Activated CD8-positive, alpha-beta memory T cell treated with anti-CD3 and anti-CD28 coated beads for 1 hour (primary cell): ENCODE measurements at places on chromosomes 5 and 9.

- no peak for DNase-seq
Observed at GRCh38 chr9:130688072-130688471, 5.5 kb upstream of the EXOSC2 start.

- no peak for DNase-seq
Observed at GRCh38 chr5:76513476-76513875, 109.7 kb downstream of the F2RL2 start.

DNA sequence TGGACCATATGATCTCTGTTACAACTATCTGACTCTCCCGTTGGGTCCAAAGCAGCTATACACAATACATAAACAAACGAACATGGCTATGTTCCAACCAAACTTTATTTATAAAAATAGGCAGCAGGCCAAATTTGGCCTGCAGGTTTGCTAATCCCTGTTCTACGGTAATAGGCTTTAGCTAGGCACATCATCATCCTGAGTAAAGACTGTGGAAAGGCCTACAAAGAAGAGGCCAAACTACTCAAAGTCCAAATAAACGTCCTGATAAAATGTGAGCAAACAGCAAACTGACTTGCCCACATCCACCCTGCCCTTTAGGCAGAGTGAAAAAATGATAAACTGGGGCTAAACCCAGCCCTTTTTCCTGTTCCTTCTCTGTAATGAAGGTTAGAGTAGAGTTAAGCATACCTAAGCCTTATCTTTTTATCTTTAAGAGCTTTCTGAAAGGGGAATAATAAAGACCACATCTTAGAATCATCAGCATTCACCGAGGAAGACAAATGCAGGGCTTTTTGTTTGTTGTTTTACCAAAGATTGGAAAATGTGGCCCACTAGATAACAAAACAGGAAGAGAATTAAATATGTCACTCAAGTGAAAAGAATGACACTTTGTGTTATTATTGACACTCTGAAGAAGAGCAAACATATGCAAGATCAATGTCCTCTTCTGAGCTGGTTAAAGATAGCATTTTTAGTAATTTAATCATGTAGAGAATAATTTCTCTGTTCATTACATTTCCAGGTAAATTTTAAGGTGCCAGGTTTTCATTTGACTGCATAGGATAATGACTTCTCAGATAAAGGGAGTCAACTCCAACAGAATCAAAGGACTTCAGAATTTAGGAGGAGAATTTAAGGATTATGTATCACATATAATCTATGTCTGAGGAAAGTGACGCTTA lies 160.0 kb upstream of the GNA14 start:
- DNase-seq: no peak

DNA sequence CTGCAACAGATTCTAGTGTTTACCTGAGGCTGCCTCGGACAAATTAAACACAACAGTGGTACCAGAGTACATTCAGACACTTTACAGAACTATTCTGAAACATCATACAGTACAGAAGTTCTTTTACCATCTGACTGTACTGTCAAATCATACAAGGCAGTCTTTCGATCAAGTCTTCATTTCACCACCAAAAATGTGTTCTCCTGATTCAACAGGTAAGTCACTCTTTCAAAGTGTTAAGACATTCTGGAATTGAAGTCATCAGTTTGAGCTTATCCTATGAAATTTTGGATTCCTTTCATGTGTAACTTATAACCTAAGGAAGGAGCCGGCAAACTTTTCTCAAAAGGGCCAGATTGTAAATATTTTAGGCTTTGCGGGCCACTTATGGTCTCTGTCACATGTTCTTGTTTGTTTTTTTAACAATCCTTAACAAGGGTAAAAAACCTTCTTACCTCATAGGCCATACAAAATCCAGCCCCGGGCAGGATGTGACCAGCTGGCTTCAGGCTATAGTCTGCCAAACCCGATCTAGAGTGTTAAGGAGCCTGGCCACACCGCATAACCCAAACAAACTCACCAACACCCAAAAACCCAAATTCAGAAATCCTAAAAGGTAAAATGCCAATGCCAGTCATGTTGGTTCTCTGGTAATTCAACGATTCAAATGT lies 151.6 kb downstream of the DENND1A start:
- no peak for DNase-seq

DNA sequence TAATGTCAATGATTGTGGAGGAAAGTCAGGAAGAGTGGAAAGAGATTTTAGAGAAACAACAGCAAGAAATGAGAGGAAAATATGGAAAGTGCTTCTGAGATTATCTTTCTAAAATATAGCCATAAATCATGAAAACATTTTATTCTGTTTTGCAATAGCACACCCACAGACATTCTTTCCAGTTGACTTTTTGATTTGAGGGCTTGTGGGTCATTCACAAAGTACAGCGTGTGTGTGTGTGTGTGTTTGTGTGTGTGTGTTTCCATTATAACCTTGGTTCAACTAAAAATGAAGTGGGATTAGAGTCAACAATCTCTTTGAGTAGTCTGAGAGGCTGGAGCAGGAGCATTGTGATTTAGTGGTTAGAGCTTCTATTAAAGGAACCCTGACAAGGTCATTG lies 116.6 kb upstream of the GAS1 start:
- DNase-seq: no peak

- DNase-seq: no peak
Observed at GRCh38 chr5:72140711-72141110, 33.4 kb downstream of the MAP1B start.

GRCh38 chr9:116134975-116135374 lies 18.6 kb upstream of the PAPPA start:
- DNase-seq: no peak

GRCh38 chr5:7331131-7331530 lies 64.8 kb upstream of the ADCY2 start:
- DNase-seq: no peak

- peak; percentile 11 for DNase-seq
Observed at GRCh38 chr5:126449751-126450271, 26.6 kb downstream of the GRAMD2B start.

GRCh38 chr5:165508286-165508685 lies 2002.9 kb downstream of the MAT2B start:
- DNase-seq: no peak

- no peak for DNase-seq
Observed at GRCh38 chr5:97528941-97529340, 345.9 kb upstream of the RIOK2 start.

GRCh38 chr5:139140591-139141071 lies 57.5 kb downstream of the SIL1 start:
- DNase-seq: no peak

- no peak for DNase-seq
Observed at GRCh38 chr5:68200288-68200687, 15.3 kb upstream of the PIK3R1 start.

- DNase-seq: no peak
Observed at GRCh38 chr9:99171225-99172123, 50.3 kb downstream of the ALG2 start.

DNA sequence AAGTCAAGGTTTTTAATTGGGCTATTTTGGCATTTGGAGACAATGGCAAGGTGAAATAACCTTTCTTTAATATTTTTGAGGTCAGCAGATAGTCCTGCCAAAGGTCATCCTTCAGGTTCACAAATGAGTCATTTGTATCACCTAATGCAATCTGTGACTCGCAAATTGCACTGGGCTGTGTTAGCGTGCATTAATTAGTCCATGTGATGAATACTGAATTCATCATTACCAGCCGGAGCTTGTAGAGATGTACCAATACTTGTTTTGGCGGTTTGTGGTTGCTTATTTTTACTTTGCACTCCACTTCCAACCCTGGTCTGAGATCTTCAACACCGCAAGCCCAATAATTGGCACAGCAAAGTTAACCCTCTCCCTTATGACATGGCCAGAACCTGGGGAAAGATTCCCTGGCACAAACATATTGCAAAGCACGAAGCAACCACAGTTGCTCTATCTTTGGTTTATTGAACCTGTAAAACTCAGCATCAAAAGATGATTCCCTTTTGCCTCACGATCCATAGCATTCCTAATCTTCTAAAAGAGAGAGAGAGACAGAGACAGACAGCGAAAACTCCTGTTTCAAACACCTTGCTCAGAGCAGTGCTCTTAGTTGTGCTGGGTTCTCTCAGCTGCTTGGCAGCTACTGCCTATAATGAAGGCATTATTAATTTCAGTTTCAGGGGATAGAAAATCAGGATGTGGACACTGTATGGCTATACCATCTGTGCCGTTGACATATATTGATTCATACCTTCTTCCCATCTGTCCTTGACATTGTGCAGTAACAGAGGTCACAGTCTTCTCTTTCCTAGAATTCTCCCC lies 178.1 kb downstream of the EBF1 start:
- no peak for DNase-seq

GRCh38 chr9:89179895-89180734 lies 1.5 kb upstream of the SHC3 start:
- no peak for DNase-seq

GRCh38 chr5:137572042-137572695 lies 73.0 kb upstream of the SPOCK1 start:
- no peak for DNase-seq

DNA sequence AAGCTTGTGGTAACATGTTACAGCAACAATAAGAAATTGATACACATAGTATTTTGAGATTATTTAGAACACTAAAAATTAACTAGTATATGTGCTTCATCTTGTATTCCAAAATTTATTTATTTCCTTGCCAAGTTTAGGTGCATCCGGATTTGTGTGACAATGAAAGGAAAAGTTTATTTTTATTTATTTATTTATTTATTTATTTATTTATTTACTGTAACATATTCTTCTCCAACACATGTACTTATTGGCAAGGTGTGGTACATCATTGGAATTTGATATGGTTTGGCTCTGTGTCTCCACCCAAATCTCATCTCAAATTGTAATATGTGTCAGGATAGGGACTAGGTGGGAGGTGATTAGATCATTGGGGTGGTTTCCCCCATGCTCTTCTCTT lies 373.3 kb upstream of the EDIL3 start:
- DNase-seq: no peak

- DNase-seq: no peak
Observed at GRCh38 chr9:84756171-84756570, 86.6 kb downstream of the NTRK2 start.

GRCh38 chr5:89991592-89991991 lies 418.0 kb downstream of the CETN3 start:
- no peak for DNase-seq

DNA sequence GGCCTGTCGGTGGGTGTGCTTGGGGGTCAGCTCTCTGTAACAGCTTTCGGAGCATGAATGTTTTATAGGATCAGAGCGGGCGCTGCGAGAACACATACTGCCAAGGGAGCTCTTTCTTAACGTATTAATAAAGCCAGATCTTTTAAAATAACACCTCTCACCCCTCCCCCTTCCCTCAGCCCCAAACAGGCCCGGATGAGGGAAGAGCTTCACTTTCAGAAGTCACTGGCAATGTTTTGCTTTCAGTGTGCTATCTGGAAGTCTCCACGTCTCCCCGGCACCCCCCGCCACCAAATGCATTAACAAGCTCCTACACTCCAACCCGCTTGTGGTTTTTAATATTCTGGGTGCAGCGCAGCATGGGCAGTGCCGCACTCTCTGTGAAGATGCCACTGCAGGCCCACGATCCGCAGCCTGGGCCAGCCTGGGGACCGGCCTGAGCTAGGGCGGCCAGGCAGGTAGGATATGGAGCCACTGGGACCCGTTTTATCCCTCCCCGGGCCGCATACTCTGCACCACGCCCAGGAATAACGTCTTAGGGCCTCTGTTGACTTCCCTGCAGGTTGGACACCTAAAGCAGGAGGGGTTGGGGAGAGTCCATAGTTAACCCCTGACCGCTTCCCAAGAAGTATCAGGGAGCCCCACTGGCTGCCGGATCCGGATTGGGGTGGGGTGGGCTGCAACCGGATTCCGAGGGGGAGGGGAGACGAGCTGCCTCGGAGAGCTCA lies 12.6 kb downstream of the NR2F1 start:
- DNase-seq: no peak

DNA sequence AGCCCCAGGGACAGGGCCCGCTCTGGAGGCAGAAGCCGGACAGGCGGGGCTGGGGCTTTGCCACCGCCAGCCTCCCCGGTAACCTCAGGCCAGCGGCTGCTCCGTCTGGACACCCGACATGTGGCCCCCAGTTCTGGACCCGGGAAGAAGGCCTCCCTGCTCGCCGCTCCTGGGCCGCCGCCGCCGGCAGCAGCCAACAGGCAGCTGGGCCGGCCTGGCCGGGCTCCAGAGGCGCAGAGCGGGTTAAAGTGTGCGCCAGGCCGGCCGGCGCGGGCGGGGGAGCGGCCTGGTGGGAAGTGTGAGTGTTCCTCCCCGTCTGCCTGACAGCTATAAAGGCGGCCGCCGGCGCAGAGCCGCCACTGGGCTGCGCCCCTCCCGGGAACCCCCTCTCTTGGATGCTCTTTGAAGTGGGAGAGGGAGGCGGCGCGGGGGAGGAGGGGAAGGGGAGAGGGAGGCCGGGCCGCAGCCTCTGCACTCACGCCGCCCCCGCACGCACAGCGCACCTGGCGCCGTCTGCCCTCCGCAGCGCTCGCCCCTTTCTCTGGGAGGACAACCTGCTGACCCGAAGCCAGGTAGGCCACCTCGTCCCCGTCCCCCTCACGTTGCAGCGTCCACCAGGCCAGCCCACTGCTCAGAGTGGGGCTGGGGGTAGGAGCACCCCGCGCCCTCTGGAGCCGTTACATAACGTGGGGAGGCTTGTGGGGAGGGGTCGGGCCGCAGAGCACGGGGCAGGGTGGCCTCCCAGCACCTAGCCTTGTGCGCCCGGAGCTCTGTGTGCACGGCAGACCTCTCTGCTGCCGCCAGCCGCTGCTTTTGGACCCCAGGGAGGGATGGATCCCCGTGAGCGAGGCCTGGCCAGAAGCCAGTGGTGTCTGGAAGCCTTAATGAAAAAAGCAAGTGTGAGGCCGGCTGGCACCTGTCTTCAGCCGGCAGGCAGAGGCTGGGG lies at the start of gene ADAMTSL2:
TSS of gene ADAMTSL2 (plus strand) at position 359 of the 946 bp plus-strand sequence. CDS start 2,009 bp downstream, outside the sequence.
- peak; percentile 22 for DNase-seq

DNA sequence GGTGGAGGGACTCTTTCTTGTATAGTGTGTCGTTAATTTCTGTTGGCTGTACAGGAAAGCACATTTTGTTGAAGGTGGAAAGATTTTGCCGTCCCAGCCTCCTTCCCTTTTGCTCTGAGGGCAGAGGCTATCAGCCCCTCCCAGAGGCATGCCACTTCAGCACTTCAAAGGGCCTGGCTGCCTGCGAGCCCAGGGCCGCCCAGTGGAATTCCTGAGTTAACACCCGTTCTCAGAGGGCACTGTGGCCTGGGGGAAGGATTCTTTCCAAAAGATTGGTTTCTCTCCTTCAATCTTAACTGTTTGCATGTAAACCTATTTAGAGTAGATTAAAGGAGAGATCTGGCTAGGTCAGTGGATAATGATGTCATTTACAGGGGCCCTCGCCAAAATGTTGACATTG lies 238.6 kb downstream of the FANCC start:
- DNase-seq: no peak

DNA sequence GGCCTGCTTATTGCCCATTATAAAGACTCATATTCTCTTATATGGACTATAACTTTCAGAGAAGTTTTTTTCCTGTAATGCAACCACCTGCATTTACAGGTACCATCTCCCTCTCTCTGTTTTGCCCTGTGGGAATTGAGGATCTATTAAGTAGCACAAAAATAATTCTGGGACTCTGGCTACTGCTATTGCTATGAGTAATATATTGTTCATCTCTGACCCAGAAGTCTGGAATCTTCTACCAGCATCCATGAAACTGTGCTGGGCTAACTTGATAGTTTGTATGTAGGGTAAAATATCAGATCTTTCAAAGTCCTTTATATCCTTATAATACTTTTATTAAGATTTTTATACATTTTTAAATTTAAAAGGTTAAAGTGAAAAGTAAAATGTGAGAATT lies 607.2 kb downstream of the EFNA5 start:
- no peak for DNase-seq
